Stimulated activated CD4-positive, alpha-beta T cell treated with anti-CD3 and anti-CD28 coated beads, Interleukin-1b, Interleukin-23, amount 100 ng/mL, for 4 hours (primary cell): ENCODE measurements at places on chromosomes 7 and 10.

DNA sequence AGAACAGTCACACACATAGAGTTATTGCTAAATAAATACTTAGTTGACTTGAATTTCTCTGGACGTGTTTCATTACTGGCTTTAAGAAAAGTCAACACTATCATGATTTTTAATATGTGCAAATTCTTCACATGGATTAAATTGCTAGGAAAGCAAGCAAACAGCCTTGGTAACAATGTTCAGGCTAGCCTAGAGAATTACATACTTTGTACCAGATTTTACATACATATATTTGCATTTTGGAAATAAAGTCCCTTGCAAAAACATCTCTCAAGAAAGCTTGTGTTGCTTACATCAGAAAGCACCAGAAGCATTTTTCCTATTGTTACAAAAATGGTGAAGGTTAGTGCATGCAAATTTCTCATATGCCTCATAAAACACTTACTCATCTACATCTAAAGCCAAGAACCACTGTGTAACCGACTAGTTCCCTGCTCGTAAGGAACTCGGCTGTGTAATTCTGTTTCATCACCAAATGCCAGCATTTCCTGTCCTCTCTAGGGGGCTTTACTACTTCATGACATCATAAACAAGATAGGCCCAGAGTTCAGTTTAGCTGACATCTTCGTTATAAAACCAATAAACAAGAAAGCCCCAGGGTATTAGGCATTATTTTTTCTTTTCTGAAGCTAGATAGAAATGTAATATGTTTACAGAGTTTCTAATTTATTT is 87.8 kb downstream of the CFAP58 start:
- DNase-seq = no peak

DNA sequence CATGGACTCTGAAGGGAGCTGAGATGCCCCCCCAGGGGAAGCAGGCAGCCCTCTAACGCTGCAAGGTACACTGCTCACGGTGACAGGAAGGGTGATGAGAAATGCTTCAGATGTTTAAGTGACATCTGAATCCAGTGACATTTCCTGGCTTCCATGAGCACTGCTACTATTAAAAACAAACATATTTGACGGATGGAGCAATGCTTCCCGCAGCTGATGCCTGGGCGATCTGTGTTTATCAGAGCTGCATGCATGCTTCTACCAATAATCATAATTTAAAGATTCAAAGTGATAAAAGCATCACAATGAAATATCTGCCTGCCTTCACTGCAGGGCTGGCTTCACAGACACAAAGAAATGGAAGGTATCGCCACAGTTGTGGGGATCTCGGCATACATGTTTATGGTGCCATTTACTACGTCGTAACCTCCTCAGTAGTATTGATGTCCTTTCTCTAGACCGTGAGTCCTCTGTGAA is 66.1 kb upstream of the AOAH start:
- no peak for DNase-seq

DNA sequence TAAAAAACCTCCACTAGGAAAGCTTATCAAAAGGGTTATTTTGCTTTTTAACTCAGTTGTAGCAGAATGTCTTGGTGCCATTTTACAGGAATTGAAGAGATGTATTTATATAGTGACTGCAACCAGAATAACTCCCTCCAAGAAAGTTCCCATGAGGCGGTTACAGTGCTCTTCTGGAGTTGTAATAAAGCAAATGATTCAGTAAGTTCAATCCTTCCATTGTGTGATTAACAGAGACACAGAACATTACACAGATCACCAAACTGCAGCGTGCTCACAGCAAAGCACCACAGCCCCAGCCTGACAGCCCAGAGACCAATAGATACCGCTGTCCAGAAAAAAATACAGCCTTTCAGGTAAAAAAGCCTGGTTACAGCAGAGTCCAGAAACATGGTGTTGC is 21.9 kb upstream of the CABCOCO1 start:
- no peak for DNase-seq

- DNase-seq = no peak
These were observed 718.3 kb downstream of the GRID1 start for GRCh38 chr10:85648279-85648754.

- DNase-seq = no peak
These were observed 51.7 kb downstream of the SGMS1 start for GRCh38 chr10:50572017-50572491.

DNA sequence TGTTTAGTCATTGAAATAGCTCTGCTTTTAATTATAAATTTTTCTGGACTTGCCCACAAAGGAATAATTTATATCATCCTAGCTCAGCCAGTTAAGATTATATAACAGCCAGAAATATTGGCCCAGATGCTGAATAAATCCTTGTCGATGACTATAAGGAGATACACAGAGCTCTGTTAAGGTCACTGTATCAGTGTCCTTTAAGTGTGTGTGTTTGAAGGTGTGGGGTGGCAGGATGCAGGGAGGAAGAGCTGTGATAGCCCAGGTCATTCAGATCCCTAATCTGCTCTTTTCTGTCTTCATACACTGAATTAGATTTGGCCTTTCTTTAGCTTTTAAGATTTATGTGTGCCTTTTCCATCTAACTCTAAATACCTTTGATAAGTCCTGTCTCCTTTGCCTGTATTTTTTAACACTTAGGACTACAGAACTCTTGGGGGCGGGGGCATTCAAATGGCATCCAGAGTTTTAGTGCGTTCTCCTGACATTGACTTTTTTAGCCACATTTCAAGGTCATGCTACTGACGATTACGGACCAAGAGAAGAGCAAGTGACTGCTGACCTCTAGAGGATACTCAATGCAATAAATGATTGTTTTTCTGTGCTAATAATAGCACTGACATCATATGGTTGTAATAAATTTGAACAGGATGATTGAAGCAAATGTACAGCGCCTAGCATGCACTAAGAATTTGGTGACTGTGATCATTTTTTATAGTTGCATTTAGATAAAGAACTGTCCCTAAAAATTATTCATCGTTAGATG is 172.3 kb downstream of the CACNB2 start:
- no peak for DNase-seq

- DNase-seq = no peak
These were observed 248.0 kb downstream of the TNS3 start for GRCh38 chr7:47333959-47334358.

GRCh38 chr7:16066805-16067459 is 354.4 kb downstream of the CRPPA start:
- no peak for DNase-seq

GRCh38 chr7:16062269-16062668 is 359.1 kb downstream of the CRPPA start:
- no peak for DNase-seq

- DNase-seq = no peak
These were observed 292.1 kb downstream of the BBS9 start for GRCh38 chr7:33421429-33421828.

DNA sequence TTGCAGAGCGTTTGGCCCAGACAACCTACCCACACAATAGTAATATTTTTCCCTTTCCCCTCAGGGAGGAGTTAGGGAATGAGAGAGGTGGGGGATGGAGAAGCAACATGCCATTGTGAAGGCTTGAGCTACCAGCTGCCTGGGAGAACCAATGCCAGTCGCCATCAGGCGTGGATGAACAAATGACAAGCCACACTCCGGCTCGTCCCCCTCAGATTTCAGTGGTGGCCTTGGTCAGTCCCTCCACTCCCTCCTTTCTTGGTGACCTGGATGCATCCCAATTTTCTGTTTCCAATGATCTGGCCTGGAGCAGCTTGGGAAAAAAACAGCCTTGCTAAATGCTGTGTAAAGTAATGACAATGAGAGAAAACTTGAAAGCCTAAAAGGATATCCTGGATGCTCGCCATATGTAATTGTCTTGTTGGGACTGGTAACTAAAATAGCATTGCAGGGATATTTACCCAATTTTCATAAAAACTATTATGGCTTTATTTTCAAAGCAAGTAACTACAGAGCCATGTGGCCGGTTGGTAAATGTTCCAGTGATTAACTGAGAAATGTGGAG is 110.7 kb downstream of the ICA1 start:
- no peak for DNase-seq

- DNase-seq = no peak
These were observed 9.4 kb downstream of the PIP4K2A start for GRCh38 chr10:22704942-22705341.

- no peak for DNase-seq
These were observed 66.9 kb downstream of the NXPH1 start for GRCh38 chr7:8500286-8500685.

DNA sequence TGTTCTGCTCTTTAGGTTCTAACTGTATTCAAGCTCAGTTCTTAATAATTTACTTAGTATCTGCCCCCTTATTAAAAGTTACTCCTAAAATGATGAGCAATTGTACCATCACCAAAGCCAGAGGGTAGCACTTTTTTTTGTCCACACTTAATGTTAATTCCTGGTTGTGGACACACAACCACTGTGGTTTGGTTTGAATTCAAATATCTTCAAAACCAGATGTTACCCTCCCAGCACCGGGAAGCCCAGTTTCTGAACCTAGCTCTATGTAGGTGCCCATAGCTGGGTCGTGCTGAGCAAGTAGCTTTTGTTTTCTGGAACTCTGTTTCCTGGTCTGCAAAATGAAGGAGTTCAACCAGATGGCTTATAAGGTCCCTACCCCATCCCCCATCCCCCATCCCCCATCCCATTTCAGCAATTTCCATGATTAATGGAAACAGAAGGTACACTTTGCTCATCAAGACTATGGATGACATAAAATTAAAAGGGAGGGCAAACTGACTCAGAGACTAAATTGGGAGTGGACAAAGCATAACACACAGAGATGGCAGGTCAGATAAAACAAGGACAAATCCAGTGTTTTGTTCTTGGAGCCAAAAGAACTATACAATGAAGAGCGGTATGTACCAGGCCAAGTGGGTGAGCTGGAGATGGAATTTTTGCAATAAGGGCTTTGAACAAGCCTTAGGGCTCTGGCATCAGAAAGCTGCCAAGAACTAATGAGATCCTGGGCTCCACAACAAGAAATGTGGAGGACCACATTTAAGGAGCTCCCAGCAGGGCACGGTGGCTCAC is 56.7 kb downstream of the DLG5 start:
- DNase-seq = no peak

- no peak for DNase-seq
These were observed 88.7 kb downstream of the CPED1 start for GRCh38 chr7:121077165-121077630.

- DNase-seq = no peak
These were observed 1.2 kb downstream of the PDZD7 start for GRCh38 chr10:101029520-101030295.

DNA sequence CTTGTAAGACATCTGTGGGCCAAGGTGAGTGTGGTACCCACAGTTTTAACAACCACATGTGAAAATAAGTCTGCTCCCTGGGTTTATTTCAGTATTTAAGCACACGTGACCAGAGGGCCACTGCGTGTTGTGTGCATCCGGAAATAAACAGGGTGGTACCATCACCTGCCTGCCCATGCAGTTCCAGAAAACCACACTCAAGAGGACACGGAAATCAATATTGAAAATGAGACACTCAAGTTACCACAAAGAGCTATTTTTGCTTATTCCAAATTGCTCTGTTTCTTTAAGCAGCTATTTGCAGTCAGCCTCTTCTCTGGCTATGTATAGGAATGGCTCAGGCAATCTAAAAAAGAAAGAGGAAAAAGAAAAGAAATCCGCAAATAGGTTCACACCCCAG is 71.8 kb upstream of the LOXL4 start:
- no peak for DNase-seq

DNA sequence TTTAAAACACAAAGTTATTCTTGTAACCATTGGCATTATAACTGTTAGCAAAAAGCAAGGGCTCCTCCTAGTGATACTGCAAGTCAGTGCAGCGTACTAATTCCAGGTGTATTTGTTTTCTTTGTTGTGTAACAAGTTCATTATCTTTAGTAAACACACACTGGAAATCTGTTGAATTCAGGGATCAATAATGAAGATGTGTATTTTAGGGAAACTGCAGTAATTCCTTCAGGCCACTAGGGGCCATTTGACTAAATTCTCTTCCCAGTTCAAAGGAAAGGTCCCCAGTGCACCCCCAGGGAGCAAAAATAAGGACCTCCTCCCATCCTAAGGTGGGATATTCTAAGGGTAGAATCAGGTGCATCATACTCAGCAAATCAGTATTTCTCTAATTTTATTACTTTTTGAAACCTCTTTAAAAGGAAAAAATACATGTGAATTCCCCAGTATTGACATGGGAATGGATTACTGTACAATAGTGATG is 158.6 kb upstream of the LYZL1 start:
- DNase-seq = no peak

DNA sequence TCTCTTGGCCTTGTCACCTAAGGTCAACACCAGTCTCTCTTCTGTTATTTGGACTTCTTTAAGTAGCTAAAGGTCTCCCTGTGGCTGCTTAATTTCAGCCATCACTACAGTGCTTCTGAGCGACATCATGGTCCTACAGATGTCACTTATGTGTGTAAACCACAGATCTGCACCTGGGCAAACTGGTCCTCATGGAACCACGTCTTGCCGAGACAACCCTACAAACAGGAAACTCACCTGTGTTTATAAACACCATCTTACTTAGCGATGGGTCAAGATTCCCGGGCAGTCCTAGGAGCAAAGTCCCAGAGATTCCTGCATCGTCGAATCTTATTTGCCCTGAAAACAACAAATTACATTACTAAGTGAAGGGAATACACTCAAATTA is 27.8 kb downstream of the KLF6 start:
- no peak for DNase-seq

GRCh38 chr7:102836977-102837376 is 75.8 kb upstream of the LRRC17 start:
- DNase-seq = no peak

DNA sequence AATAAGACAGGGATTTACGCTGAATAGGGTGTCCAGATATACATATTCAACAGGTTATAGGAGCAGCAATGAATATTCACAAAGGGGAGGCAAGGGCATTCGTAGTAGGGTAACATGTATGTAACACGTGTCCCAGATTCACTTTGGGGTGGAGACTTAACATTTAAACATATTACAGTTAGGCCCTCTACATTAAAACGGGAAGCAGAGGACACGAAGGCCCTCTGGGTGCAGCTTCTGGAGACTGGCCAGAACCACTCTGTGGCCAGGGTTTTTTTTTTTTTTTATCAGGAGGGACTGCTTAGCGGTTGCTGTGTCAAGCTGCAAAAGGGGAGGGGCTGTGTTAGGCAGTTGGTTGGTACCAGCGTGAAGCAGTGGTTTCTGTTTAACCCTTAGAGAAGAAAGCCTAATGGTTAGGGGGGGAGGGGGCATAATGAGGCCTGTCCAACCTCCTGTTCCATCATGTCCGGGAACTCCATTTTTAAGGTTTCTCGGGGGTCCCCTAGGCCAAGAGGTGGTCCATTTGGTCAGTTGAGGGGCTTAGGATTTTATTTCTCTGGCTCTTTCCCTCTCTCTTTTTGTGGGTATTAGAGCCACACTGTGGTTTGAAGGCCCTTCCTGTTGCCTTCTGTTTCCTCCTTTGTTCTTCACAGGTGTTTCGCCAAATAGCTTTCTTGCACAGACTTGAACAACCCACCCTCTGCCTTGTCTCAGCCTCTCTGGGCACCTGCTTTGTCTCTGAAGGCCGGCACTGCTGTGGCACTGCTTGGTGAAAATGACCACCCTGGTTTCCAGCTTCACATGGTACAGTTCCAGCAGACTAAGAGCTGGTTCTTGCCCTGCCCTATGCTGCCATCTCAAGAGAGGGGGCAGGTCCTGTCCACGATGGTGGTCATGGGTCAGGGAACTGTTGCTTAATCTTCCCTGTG is 26.4 kb downstream of the PRF1 start:
- DNase-seq = no peak
